Ammon's horn (tissue), 1 donor: ENCODE measurements at places on chromosomes 13 and 19.

- DNase-seq, result no peak
Measured at GRCh38 chr19:44634785-44635184, 8.9 kb upstream of the PVR start.

DNA sequence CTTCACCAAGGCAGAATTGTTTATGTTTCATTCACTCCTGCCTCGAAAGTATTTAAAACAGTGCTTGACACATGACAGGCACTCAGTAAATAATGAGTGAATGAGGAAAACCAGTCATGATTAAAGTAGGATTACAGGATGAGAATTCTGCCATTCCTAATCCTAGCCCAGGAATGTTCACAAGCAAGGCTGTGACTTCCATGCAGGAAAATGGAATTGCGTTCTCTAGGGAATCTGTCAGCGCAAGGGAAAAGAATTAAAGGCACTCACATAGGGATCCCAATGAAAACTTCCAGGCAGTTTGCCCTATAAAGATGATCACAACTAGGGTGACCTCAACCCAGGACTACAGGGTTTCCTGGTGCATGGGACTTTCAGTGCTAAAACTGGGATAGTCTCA lies 143.4 kb downstream of the CYSLTR2 start:
- DNase-seq, result no peak

DNA sequence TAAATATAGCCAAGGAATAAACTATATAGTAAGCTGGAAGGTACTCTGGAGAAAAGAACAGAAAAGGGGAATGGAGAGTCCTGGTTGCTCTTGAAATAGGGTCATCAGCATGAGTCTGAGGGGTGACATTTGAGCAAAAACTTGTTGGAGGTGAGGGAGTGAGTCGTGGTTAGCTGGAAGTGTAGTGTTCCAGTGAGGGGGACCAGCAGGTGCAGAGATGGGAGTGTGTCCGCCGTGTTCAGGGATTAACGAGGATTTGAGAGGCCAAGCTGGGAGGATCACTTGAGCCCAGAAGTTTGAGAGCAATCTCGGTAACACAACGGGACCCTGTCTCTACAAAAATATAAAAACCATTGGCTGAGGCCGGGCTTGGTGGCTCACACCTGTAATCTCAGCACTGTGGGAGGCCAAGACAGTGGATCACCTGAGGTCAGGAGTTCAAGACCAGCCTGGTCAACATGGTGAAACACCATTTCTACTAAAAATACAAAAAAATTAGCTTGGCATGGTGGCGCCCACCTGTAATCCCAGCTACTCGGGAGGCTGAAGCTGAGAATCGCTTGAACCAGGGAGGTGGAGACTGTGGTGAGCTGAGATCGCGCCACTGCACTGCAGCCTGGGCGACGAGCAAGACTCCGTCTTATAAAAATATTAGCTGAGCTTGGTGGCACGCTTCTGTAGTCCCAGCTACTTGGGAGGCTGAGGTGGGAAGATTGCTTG lies 1.1 kb downstream of the SUPT5H start:
- no peak for DNase-seq

- DNase-seq, result no peak
Measured at GRCh38 chr13:102322211-102322610, 79.6 kb downstream of the FGF14 start.

GRCh38 chr13:98693756-98694155 lies 58.7 kb downstream of the SLC15A1 start:
- no peak for DNase-seq

GRCh38 chr13:21243045-21243897 lies 66.8 kb downstream of the MRPL57 start:
- no peak for DNase-seq

DNA sequence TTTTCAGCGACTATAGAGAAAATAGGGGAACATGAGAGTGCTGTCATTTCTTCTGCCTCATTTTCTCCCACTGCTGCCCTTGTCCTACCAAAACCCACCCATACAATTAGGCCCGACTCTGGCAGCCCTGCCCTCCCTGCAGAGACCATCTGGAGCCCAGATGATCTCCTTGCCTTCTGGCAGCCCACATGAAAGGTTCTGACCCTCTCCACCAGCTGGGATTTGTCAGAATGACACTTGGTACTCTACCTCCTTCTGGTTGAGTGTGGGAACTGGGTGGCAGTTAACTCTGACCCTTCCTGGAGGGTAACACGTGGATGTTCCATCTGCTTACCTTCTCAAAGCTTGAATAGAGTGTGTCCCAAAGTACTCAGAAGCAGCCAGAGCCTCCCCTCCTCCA lies 21.0 kb upstream of the SIAH3 start:
- DNase-seq, result no peak

DNA sequence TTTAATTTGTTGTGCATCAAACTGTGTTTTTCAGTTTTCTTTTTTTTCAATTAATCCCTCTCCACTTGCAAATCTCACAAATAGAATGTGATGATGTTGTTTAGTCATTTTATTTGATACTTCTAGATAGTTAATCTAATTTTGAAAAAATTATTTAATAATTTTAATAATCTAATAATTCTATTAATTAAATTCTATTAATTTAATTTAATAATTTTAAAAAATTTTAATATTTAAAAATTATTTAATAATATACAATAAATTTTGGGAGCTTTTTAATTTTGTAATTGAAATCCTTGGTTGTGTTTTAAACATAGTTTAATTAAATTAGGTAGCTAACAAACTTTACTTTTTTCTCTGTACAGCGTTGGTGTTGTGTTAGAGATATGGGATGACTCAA lies 393.8 kb downstream of the OLFM4 start:
- no peak for DNase-seq

- DNase-seq, result no peak
Measured at GRCh38 chr13:85544756-85545155, 254.5 kb downstream of the SLITRK6 start.

DNA sequence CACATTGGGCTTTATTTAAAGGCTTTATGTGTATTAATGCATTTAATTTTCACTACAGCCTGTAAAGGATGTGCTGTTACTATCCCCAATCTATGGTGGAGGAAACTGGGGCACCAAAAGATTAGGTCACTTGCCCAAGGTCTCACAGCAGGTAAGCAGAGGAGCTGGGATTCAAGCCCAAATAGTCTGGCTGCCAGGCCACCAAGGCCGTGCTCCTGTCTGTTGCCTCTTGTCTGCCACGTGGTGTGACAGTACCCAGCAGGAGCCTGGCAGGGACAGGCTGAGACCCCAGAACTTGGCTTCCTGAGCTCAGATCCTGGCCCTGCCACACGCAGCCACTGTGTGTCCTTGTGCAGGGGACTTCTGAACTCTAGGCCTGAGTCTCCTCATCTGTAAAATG lies 4.5 kb downstream of the NTN5 start:
- no peak for DNase-seq

- DNase-seq, result no peak
Measured at GRCh38 chr13:95067303-95067702, 233.9 kb downstream of the ABCC4 start.

DNA sequence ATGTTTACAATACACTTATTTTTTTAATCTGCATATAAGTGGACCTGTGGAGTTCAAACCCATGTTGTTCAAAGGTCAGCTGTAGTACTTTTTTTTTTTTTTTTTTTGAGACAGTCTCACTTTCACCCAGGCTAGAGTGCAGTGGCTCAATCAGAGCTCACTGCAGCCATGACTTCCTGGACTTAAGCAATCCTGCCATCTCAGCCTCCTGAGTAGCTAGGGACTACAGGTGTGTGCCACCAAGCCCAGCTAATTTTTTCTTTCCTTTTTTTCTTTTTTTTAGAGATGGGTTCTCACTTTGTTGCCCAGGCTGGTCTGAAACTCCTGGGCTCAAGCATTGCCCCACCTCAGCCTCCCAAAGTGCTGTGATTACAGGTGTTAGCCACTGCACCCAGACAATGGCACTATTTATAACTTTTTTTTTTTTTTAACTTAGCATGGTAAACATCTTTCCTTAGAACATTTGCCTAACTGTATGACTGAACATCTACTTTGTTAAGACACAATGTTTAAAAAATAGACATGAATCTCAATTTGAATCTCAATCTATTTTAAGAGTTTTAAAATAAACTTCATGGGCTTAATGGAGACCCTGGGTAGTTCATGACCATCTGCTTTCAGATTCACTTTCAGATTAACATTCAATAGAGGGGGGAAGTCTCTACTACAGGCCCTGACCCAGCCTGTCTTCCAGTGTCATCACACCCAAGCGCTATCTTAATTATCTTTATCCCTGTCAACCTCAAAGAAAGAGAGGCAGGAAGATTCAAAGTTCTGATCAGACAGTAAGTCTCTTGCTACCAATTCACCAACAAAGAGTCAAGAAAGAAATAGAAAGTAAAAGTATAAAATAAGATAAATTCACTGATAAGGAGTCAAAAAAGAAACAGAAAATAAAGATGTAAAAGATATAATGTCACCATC lies 97.7 kb upstream of the DOCK9 start:
- DNase-seq, result no peak

GRCh38 chr13:39597838-39598237 lies 5.2 kb downstream of the LHFPL6 start:
- no peak for DNase-seq

GRCh38 chr13:33015791-33016323 lies 366 bp upstream of the KL start:
- no peak for DNase-seq

DNA sequence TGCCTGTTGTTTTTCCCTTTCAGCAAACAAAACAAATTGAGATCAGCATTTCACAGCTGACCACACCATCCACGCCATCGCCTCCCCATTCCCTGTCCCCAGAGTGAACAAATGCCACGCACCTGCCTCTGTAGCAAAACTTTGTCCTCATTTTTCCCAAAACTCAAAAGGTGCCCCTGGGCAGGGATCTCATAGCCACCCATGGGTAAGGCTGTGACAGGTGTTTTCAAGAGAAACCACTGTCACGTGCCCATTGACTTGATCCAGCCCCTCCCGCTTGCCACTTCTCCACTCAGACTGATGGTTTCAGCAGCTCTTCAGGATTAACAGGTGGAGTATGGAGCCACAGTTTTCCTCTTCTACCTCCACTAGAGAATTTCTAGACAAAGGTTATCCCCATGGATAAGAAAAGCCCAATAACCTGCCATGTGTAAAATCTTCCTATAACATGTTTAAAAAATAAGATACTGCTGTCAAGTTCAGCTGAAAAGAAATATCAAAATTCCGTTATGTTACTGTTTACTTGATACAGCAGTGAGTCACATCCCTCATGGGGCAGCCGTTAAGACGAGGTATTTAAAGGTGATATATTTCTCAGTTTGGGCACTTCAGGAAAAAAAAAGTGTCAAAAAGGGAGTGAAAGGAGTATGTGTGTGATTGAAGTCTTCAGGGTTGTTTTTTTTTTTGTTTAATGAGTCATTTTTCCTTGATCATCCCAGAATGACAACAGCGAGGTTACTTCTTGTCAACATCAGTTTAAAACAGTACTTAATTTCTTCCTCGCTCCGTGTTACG lies 63.5 kb upstream of the GPR183 start:
- no peak for DNase-seq

DNA sequence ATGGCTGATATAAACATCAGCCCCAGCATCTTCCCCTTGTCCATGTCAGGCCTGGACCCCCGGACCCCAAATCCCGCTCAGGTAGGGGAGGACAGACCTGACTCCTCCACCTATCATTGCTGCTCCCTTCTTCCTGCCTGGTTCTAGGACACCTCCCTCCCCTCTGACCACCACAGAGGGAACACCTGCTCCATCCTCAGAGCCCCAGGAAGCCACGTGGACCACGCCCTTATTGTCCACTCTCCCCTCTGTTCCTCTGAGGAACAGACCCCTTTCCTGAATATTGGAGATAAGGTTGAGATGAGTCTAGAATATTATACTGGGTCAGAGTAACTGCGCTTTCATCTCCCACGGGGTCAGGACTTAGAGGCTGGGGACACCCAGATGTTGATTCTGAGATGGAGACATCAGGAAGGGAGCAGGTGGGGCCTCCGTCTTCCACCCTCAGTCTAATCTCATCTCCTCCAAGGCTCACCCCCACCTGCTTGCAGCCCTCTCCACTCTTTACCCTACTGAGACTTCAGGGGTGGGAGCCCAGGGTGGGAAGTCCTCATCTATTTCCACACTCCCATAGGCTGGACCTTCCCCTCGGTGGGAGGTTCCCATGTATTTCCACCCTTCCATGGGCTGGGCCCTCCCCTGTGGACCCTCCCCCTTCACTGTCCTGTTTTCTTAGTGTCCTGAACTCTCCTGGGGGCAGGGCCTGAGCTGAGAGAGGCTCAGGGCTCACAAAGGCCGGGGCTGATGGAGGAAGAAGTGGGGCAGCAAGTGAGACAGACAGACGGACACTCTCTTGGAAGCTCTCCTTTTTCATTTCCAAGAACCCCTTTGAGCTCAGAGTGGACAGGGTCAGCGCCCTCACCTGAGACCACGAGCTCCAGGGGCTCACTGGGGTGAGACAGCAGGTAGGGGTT lies 2.7 kb downstream of the LILRA4 start:
- no peak for DNase-seq
